ENCODE measurements at places on chromosomes 4 and X. TPM values are rescaled to one million over a fixed set of nuclear protein-coding genes. Genes with fewer than 3 reads are reported as not detected.

DNA sequence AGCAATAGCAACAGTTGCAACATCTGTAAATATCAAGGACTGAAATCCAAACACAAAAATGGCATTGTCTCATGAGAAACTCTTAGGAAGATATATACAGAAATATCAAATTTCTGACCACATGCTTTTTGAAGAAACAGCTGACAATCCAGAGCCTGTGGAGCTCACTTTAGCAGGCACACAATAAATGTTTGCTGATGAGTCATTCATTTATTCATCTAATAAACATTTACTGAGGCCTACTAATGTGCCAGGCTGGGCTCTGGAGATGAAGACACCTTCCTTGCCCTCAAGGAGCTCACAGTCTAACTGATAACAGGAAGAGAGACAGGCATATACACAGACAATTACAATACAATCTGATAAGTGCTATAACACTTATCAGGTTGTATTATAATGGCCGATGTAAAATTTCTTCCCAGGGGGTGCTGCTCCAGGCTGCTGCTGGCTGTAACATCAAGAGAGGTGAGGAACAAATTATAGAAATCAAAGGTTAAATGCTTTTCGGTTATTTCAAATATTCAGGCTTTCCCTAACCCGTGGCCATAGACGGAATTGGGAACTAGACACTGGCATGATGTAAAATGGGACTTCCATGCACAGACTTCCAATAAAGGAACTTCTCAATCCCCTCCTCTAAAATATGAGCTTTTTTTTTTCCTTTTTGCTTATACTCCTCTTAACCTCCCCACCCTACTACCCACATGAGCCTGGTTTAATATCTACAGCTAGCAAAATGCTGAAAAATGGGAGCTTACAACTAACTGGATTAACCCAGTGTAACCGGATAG, 16.8 kb upstream of the ZCCHC13 start:
- DNase-seq = no peak

Gene CT45A3
- total RNA-seq = not detected

Gene USP17L27
- total RNA-seq = not detected

DNA sequence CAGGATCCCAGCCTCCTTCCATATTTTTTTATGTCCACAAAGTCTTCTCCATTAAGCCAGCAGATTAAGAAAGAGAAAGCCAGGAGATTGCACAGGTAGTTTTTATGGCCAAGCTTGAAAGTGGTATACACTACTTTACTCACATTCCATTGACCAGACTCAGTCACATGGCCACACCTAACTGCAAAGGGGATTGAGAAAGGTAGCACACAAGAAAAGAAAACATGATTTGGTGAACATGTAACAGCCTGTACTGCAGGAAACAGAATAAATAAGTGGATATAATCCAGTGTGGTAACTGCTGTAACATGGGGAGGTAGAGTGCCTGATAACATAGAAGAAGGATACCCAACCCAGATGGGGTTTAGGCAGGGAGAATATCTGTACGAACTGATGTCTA, 43.9 kb downstream of the HOPX start:
- no peak for DNase-seq

DNA sequence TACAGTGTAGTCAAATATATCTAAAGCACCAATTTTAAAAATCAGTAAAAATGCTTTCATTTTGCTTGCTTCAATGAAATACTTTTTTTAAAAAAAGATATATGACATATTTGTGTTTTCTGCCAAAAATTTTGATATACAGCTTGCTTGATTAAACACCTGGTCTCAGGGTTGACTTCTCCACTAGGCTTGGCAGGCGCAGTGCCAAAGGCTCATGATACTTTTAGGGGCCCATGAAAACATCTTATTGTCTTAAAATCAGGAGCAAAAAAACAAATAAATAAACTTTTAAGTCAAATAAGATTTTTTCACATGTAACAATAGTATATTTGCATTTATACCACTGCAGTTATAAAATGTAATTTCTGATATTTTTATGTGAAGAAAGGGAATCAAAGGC, 95.6 kb downstream of the ADGRA3 start:
- no peak for DNase-seq

- DNase-seq = no peak
Measured at GRCh38 chr4:142707401-142707800, 138.7 kb downstream of the INPP4B start.

DNA sequence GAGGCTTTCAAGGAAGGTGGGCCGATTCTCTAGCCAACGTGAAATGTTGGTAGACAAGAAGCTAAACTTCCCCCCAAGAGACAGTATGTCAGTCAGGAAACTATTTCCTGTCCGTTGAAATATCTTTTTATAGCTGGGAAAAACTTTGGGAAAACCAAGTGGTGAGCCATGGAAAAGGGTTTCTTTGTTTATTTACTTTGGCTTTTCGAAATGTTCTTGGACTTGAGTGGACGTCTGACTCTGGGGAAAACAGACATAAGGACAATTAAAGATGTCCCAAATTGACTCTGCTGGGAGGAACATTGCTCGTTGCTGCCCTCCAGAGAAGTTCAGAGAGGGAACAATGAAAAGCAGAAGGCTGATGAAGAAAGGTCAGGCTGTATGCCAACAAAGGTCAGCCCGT, 295.4 kb downstream of the RAPGEF2 start:
- no peak for DNase-seq

DNA sequence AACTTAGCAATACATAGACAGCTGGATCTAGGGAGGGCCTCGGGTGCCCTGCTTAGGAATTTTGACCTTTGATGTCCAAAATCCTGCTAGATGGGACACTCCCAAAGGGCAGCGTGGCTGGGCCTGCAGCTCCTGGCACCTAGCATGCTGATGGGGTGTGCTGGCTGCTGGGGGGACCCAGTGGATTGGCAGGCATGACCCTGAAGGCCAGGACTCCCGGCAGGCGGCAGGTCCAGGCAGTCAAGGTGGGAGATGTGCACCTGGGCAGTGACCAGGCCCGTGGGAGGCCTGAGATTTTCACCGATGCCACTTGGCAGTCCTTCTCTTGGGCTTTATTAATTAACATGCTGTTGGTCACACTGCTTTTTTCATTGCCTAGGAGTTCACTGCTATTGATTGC, 84.3 kb downstream of the PSAPL1 start:
- DNase-seq = no peak

- DNase-seq = no peak
Measured at GRCh38 chr4:23667659-23668058, 222.2 kb downstream of the PPARGC1A start.

Gene PCDH11X
- 0.14 TPM for total RNA-seq

- no peak for DNase-seq
Measured at GRCh38 chr4:148415500-148415899, 26.7 kb downstream of the NR3C2 start.

Gene UGT2B15
- not detected for total RNA-seq

Gene NDNF
- total RNA-seq = 137 TPM

Gene CCNA2
- 1.4 TPM for total RNA-seq

Gene HAUS3
- 8.2 TPM for total RNA-seq

Gene MMRN1
- 2.1 TPM for total RNA-seq

Gene LPAR4
- not detected for total RNA-seq

Gene CYBB
- 173 TPM for total RNA-seq

- peak; percentile 15 for DNase-seq
Measured at GRCh38 chrX:68936126-68936525, 107.3 kb downstream of the EFNB1 start.

- DNase-seq = no peak
Measured at GRCh38 chr4:21769404-21770147, 179.0 kb downstream of the KCNIP4 start.

Gene AREG
- total RNA-seq = 13.6 TPM

Gene PDGFRA
- 71.4 TPM for total RNA-seq

DNA sequence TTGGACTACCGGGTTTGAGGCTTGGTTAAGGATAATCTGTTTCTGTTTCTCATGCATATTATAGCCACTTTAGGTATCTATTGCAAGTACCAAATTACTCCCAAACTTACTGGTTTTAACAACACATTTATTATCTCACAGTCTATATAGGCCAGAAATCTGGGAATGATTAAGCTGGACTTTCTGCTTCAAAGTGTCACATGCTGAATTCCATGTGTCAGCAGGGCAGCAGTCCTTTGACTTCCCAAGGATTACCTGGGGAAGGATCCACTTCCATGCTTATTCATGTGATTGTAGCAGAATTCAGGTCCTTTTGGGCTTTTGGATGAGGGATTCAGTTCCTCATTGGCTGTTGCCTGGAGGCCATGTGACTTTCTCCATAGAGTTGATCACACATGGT, 349.0 kb upstream of the TRAM1L1 start:
- DNase-seq = no peak

- DNase-seq = no peak
Measured at GRCh38 chr4:2761035-2761923, 5.1 kb upstream of the TNIP2 start.

GRCh38 chrX:124300405-124300804, 32.1 kb upstream of the TEX13D start:
- no peak for DNase-seq

Gene STIM2
- total RNA-seq = 54.3 TPM

- DNase-seq = no peak
Measured at GRCh38 chr4:143358923-143359643, 22.4 kb downstream of the GAB1 start.

Gene SPIN2A
- total RNA-seq = 1.3 TPM

DNA sequence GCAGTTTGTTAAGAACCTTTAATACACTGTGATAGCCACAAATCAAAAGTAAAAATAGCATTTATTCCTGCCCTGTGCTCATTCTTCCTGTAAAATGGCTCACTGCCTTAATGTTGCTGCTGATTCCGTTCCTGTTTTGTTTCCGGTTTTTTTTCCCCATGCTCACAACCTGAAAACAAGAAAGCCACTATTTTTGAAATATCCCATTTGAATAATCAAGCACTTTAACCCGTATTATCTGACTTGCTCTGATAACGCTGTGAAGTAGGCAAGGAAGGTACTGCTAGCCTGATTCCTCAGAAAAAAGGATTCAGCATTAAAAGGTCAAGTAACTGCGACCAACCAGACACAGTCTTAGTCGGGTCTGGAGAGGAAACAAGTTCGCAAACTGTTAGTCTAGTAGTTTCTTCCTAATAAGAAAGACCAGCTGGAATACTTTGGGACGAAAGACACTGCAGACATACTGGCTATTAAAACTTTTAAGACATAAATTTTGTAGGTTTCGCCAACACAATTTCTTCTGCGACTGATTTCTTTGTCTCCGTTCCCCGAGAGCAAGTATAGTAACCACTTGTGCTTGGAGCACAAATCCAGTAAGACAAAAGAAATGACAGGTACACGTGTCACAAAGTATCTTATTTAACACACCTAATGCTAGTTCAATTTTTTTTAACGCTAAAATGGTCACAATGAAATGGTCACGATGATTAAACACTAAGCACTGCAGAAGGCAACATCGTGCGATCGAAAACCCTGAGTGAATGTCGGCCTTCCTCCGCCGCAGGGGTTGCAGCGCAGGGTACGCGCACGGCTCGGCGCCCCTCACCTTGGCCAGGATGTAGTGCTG, 802 bp downstream of the COX18 start:
- no peak for DNase-seq

GRCh38 chr4:13483136-13483767, 888 bp downstream of the RAB28 start:
- DNase-seq = no peak

Gene KLB
- total RNA-seq = 1.0 TPM

Gene EDNRA
- total RNA-seq = 7.3 TPM

Gene SPANXA2
- not detected for total RNA-seq

Gene TLR10
- 0.83 TPM for total RNA-seq

- no peak for DNase-seq
Measured at GRCh38 chrX:65841263-65841662, 173.8 kb downstream of the MSN start.

Gene CENPU
- total RNA-seq = not detected

- DNase-seq = no peak
Measured at GRCh38 chr4:172683021-172683420, 485.6 kb upstream of the GALNT7 start.

GRCh38 chrX:53305219-53305995, 24.0 kb upstream of the IQSEC2 start:
- DNase-seq = no peak

DNA sequence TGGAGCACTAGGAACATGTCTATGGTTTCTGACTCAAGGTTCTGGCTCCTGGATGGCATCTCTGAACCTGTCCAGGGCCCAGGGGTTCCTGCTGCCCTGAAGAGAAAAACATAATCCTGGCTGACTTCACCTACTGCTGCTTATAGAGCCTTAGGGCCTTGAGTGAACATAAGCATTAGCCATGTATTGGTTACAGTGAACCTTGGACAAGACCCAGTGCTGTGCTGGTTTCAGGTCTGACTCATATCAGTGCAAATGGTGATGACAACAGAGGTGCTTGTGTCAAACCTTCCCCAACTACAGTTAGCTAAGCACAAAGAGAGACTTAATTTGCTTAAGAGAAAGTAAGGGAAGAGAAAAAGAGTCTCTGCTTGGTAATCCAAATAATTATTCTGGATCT, 1047.2 kb downstream of the GLUD2 start:
- no peak for DNase-seq
